Right cardiac atrium (tissue), 5 donors: ENCODE measurements at places on chromosomes 2 and 18. TPM values are rescaled to one million over a fixed set of nuclear protein-coding genes. Genes with fewer than 3 reads are reported as not detected.
A peak's percentile ranks its signal among the peaks of the same experiment; 100 is the strongest.

- DNase-seq = peak; percentile 55
Observed at GRCh38 chr2:131154071-131154531, 49.0 kb downstream of the PLEKHB2 start.

GRCh38 chr2:45339253-45339652 is 271.8 kb downstream of the SRBD1 start:
- DNase-seq = no peak

DNA sequence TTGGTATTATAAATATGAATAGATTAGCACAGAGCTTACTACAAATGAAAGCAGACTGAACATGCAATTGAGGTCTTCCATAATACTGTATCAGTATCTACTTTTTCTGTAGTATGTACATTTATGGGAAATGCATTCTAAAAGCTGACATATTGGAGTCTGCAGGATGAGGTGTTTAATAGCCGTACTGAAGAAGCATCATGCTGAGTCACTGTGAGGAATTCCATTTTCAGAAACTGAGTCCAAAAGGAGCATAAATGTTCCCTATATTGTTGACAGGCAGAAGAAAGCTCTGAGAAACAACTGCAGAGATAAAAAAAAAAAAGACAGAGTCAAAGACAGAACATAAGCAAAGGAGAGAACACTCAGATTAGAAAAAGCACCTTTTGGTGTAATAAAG is 366.7 kb upstream of the SPHKAP start:
- no peak for DNase-seq

GRCh38 chr2:215920244-215921100 is 92.9 kb downstream of the MREG start:
- peak; percentile 65 for DNase-seq

DNA sequence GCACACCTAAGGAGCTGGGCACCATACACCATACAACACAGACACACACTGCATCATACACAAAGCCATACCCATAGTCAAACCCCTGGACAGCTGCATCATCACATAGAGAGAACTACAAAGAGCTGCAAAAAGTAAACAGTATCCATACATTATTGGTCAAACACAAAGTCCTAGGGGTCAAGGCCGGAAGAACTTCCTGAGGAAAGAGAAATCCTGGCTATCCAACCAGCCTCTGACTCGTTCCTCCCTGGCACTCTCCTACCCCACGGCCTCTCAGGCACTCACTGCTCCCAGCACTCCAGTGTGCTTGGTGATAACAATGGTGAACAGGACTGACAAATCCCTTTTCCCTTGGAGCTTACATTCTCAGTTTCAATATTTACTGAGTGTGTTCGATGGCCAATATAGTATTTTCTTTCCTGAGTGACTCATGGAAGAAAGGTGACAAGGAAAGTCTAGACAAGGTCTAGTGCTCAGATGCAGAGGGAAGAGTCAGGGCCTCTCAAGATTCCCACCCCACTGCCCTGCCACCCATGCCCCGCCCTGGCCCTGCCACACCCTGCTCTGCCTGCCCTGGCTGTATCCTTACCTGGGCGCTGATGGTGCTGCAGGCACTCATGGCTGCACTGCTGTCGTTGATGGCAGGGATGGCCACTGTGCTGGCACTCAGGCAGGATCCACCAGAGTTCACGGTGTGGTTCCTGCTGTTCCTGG is 3.4 kb downstream of the CFAP65 start:
- DNase-seq = no peak

DNA sequence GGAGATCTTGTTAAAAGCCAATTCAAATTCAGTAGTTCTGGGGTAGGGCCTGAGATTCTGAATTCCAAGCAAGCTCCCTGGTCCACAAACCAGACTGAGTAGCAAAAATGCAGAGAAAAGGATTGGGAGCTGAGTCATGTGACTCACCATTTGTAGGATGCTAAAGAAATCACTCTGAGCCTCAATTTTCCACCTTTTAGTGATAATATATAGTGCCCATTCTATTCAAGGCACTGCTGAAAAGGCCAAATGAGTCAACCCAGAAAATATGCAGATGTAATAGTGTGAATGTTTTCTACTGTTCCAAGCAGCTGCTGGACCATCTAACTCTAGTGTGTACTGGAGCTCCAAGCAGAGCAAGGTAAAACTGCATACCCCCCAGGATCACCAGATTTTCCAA is 47.2 kb downstream of the SLC14A2 start:
- no peak for DNase-seq

DNA sequence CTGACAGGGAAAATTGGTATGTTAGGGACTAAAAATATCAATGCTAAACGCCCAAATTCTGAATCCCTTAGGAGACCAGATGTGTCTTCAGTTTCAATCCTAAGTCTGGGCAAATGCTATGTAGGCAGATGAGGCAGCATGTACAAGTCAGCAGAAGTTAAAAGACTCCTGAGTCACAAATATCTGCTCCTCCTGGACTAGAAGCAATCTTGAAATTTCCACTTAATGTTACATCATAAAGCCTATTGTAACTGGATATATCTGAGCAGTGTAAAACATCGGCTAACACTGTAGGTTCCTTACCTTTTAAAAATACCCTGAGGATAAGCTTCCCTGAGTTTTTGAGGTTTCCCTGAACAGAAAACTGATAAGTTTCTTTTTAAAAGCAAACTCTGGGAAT is 1087.6 kb upstream of the PIK3C3 start:
- no peak for DNase-seq

DNA sequence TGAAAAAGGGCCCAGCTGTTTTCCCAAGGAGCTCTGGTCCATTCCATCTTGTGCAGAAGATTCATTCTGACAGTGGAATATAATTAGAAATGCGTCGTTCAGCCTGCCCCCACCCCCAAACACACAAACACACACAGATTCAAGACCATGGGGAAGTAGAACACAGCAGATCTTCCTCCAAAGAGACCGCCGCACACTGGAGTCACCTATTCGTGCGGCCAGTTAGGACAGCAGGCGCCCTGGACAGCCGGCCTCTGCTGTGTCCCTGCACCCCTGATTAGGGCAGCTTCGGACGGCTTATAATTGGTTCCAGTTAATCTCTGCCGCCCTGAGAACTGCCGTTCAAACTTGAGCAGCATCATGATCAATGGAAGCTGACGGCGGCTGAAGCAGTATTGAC is 116.0 kb downstream of the GBX2 start:
- DNase-seq = no peak

DNA sequence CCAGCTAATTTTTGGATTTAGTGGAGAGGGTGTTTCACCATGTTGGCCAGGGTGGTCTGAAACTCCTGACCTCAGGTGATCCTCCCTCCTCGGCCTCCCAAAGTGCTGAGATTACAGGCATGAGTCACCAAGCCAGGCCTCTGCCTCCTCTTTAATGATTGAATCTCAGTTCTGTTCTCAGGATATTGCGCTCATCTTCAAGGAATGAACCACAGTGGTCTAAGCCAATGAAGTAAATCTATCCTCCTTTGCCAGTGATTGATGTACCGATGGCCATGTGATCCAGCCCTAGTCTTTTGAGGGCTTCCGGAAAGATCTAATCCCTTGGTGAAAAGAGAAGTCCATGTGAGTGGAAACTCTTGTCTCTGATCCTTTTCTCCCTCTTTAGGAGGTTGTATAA is 48.6 kb downstream of the POLE4 start:
- DNase-seq = no peak

- peak; percentile 47 for DNase-seq
Observed at GRCh38 chr2:204114295-204115136, 178.0 kb downstream of the ICOS start.

DNA sequence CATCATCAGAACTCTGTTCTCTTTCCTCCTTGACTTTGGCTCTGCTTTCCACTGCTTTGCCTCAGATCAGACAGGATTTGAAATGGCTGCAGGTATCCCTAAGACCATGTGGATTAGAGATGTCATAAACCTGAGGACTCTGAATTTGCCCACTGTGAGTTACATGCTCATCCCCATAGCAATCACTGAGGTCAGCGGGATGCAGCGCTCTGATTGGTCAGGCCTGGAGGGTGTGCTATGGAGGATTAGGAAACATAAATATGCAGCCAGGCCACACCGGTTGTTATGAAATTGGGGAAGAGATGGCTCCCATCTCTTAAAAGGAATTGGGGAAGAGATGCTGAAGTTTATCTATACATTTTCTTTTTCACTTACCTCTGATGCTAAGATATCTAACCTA is 73.7 kb upstream of the DNAJC10 start:
- DNase-seq = peak; percentile 78

- DNase-seq = peak; percentile 54
Observed at GRCh38 chr2:25257032-25257552, 84.6 kb downstream of the DNMT3A start.

Gene OTOS
- total RNA-seq = not detected

Gene STAMBP
- total RNA-seq = 39.8 TPM

Gene IL1F10
- not detected for total RNA-seq

Gene KCNF1
- total RNA-seq = 0.45 TPM

Gene CRYGD
- not detected for total RNA-seq

Gene SIGLEC15
- total RNA-seq = not detected

Gene SNORC
- total RNA-seq = 0.86 TPM

Gene RUFY4
- total RNA-seq = not detected

Gene CNGA3
- total RNA-seq = not detected
